ENCODE measurements at places on chromosomes 3 and 15.

DNA sequence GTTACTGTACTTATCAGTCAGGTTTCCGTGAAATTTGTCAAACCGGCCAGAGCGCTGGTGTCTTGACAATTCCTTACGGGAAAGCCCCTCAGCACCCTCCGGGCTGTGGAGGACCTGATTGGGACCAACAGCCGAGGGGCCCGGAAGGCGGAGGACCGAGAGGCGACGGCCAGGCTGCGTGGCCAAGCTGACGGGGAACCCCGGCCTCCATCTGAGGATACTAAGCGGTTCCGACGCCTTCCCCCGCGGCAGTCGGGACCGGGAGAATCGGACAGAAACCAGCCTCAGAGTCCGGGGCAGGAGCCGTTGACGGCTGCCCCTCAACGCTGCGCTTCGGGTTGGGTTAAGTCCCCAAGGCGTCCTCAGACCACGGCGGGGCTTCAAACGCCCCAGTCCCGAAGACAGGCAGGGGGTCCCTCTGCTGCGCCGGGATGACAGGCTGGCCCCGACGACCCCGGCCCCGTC lies 499 bp downstream of the ALDH1A2 start:
- no peak for DNase-seq

- DNase-seq: no peak
Observed at GRCh38 chr15:36479200-36479896, 100.1 kb upstream of the CDIN1 start.

DNA sequence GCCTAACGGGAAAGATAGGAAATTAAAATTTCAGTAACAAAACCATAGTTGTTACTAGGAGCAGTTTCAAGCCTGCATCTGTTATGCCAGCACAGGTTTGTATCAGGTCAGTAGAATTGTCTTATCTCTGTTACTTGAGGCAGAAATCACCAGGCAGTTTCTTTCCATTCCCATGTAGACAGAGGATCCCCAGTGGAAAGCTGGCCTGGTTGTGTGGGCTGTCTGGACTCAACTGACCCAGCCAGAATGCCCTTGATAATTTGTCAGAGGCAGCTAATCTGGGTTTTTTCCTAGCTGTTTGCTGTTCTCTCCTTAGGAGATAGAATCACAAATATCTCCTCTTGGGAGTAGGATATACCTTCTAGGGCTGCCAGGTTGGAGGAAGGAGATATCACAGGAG lies 1044.7 kb downstream of the IGSF11 start:
- no peak for DNase-seq

DNA sequence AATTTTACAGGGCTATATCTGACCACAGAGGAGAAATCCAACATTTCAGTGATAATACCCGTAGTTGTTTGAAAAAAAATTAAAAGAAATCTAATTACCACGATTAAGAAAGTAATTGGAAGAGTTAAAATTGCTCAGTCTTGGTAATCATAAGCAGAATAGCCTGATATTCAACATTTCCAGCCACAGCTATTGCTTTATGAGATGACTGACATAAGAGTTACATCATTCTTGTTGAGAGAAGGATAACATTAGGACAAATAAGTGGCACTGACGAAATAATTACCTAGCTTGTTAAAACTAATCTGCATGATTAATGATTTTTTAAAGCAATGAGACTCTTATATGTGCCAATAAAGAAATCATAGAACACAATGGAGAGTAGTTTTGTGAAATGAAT lies 825.0 kb upstream of the GBE1 start:
- DNase-seq: no peak

GRCh38 chr3:159832024-159832423 lies 156.6 kb upstream of the IL12A start:
- no peak for DNase-seq

DNA sequence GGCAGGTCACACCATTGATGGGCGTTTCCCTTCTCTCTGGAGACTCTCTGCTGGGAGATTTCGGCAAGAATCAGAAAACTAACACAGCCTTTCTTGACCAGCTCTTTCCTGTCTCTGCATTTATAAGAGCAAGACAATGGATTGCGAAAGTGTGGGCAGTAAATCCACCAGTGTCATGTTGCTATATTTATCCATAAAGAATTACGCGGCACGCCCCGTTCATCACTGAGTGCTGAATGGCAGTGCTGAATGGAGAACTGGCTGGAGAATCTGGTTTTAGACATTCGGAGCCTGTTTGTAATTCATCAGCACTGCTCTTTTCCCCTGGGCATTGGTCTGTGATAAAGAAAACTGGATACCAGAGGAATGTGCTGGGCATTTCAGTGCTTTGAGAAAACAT lies 2.0 kb upstream of the CEMIP start:
- DNase-seq: no peak

- DNase-seq: no peak
Observed at GRCh38 chr15:48929661-48930060, 34.1 kb downstream of the SHC4 start.

DNA sequence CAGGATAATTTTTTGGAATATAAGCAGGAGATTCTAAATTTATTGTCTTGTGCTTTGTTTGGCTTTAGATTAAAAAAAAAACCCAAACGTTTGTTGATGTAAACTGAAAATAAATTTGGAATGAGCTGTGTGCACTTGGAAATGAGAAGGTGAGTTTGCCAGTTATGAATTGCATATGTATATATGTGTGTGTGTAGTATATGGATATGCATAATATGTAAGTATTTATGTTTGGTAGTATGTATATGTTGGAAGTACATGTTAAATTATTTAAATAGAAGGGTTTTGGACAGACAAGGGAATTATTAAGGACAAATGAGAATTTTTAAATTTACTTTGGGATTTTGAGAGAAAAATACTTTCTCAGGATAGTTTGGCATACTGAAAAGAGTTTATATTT lies 265.8 kb upstream of the CNTN3 start:
- no peak for DNase-seq

DNA sequence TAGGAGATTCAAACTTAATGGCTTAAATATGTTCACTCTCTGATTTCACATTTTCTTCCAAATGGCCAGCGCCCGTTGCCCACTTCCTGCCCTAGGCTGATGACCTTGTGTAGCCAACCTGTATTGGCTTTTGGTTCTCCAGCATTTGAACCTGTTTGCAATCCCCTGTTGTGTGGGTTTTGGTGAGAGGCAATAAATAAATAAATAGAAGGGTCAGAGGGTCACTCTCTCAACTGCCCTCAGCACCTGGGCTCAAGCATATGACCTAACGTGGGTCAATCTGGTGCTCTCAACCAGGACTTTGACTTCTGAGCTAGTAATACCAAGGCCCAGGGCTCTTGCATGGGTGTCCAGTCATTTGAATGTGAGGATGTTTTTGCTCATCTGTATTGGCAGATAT lies 1.8 kb upstream of the SRP14 start:
- DNase-seq: no peak

GRCh38 chr15:100940767-100941379 lies 21.7 kb downstream of the LRRK1 start:
- DNase-seq: no peak

- DNase-seq: no peak
Observed at GRCh38 chr3:105674437-105675065, 194.3 kb downstream of the CBLB start.

DNA sequence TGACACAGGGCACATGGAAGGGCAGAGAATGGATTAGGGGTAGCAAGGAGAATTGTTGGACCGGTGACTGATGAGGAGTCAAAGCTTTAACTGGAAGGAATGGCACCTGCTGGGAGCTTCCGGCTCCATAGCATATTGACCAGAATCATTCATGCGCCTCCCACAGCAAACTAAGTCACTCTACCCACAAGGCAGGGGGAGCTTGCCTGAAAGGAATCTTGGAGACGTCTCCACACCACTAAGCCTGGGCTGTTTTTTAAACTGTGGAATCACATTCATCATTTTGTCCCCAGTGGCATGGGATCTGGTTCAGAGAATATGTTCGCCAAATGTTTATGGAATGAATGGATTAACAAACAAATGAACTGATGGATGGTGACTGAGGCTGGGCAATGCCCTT lies 57.0 kb upstream of the ITGA11 start:
- peak; percentile 47 for DNase-seq

- DNase-seq: no peak
Observed at GRCh38 chr3:138199851-138200250, 12.8 kb downstream of the ARMC8 start.

DNA sequence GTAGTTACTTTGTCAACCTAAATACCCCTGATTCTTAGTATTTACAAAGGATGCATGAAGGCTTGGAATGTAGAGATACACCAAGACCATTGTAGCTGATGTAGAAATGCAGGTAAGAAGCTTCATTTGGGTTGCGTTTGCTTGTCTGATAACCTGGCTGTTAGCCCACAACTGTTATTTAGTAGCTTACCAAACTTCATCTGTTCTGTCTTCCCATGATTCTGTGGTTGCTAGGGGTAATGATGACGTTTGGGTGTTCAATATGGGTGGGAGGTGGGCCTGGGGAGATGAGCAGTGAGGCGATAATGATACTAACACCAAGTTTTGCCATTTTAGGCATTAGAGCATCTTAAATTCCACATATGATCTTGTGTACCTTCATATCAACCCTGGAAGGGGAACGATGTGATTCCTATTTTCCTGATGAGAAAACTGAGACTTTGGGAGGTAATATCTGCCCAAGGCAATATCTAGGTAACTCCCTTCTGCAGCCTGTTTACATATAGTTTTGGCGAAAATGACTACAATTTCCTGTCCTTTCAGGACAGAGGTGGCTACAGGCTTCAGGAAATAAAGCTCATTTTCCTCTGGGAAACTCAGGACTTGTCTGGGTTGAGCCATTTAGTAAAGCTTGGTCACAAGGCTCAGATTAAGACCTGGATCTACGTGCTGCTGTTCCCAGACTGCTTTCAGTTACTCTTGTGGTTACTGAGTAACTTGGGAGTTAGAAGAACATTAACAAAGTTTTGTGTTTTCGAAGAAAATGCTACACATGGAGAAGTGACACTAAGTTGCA lies 26.8 kb downstream of the FNDC3B start:
- peak; percentile 87 for DNase-seq

DNA sequence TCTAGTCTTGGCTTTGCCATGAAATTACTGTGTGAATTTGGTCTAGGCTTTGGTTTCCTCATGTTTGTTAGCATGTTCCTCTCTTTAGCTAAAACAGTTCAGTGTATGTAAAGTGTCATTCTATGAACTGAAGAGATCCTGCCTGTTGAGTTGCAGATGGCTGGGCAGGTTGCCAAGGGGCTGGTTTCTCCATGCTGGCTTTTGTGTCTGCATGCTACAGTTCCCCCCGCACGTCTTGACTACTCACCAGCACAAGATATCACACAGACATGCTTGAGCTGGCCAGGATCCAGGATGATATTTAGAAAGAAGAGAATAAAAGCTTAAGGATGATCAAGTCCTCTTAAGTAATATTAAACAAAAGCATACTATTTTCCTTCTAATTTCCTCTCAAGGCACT lies 90.2 kb downstream of the CERS3 start:
- DNase-seq: no peak

DNA sequence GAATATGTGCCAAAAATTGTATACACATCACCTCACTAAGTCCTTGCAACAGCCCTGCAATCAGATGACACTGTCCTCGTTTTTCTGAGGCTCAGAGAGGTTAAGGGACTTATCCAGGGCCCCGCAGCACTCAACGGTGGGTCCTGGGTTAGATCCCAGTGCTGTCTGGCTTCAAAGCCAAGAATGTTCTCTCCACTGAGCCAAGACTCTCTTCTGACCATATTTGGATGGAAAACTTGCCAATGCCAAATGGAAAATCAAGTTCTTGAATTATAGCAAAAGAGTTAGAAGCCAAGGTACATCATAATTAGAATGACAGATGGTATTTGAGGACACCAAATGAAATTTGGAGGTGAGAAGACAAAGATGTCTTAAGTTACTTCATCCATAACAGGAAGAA lies 75.9 kb downstream of the NCEH1 start:
- no peak for DNase-seq

DNA sequence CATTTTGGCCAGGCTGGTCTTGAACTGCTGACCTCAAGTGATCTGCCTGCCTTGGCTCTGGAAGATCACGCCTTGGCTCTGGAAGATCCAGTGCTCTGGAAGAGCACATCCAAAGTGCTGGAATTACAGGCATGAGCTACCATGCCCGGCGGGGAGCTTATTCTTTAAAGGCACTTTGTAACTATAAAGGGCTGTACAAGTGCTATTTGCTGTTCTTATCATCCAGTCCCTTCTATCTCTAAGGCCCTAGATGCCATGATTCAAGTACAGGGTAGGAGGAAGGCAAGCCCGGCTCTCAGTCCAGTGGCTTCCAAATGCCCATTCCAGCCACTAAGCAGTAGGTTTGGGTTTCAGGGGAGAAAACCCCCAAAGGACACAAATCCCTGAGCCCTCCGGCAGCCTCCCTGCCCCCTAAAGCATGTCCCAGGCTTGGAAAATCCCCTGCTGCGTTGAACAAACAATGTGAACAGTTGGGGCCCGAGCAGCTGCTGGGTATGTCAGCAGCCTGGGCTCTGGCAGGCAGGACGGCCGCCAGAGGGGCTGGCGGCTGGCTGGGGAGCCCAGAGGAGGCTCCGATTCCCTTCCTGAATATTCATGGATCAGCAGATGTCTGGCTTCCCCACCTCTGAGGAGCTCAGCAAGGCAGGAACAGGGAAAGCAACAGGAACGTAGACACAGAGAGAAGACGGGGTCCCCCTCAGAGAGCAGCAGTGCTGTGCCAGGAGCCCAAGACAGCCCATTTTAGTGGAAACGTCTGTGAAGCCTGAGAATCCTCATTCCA lies 7.7 kb downstream of the IGDCC4 start:
- no peak for DNase-seq

DNA sequence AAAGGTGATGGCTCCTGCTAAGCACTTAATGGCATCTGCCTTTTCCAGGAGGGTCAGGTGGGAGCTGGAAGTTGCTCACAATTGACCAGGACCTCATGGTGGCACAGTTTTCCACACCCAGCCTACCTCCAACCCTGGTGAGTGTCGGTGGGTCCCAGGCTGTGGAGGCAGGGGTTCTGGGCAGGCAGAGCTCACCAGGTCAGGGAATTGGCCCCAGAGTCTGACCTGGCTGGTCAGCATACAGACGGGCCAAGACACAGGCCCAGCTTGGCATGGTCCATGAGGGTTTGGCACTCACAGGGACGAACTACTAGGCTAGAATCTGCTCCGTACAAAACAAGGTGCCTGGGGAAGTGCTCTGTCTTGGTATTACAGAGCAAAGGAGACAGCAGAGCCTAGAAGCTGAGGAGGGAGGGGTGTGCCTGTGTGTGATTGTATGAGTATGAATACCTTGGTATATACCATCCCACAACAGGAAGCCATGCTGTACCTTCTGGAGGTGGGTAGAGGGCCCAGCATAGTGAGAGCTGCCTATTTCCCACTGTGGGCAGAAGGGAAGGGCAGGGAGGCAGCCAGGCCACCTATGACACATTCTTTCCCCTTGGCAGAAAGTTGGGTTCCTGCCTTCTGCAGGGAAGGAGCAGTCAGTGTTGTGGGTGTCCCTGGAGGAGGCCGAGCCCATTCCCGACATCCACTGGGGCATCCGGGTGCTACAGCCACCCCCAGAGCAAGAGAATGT lies 6.5 kb downstream of the APEH start:
- no peak for DNase-seq

DNA sequence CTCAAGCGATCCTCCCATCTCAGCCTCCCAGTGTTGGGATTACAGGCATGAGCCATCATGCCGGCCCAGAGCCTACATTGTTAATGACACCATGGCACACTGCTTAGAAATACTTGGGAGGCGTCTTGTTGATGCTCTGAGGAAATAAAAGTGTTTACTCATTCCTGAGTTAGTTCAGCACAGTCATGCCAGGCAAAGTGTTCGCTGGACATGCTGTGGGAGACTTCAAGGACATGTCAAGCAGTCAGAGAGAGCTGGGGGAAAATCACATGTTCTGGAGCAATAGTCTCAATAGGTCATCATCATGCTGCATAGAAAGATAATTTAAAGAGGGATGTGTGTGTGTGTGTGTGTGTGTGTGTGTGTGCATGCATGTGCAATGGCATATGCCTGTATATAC lies 37.5 kb downstream of the TTC23 start:
- DNase-seq: peak; percentile 21

GRCh38 chr3:105676621-105677300 lies 192.1 kb downstream of the CBLB start:
- no peak for DNase-seq

Measured in RCC 7860 (cell line).